ENCODE measurements at places on chromosomes 6 and 20.

DNA sequence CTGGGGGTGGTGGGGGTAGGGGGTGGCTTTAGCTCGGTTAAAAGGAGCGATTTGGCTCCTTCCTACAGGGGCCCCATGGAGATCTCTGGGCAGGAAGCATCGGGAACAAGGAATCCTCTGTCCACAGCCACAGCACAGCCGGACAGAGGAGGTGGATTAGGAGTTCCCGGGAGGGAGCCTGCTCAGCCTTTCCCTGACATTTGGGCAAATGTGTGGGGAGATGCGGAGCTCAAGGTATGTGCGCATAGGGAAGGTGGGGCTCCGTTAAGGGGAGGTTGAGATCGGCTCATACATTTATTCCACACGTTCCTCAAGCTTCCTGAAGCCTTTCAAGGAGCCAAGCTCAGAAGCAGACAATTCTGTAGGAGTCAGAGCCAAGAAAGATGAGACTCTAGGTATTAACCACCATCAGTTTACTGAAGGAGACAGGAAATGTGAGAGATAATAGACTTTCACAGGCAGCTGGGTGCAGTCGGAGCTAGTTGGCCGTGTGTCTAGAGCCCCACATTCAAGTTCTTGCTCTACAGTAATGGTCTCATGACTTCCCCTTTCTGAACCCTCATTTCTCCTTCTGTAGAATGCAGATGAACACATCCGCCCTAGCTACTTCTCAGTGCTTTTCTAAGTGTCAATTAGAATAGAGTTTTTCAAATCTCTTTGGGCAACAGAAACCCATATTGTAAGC is 40.8 kb upstream of the EPB41L1 start:
- DNase-seq: no peak

DNA sequence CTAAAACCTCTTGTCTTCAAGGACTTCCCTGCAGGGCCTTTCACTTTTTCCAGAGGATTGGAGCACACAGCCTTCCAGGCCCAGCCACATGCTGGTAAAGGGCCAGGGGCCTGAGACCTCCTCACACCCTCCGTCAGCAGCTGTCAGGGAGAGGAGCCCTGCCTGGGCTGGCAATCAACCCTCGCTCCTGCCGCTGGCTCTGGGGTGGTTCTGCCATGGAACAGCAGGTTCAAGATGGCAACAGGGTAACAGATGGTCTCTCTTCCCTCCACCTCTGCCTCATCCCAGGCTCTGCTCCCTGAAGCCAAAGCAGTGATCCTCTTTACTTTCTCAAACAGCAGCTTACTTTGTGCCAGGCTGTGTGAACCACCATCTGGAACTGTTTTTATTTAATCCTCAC is 23.8 kb downstream of the PCNA start:
- no peak for DNase-seq

DNA sequence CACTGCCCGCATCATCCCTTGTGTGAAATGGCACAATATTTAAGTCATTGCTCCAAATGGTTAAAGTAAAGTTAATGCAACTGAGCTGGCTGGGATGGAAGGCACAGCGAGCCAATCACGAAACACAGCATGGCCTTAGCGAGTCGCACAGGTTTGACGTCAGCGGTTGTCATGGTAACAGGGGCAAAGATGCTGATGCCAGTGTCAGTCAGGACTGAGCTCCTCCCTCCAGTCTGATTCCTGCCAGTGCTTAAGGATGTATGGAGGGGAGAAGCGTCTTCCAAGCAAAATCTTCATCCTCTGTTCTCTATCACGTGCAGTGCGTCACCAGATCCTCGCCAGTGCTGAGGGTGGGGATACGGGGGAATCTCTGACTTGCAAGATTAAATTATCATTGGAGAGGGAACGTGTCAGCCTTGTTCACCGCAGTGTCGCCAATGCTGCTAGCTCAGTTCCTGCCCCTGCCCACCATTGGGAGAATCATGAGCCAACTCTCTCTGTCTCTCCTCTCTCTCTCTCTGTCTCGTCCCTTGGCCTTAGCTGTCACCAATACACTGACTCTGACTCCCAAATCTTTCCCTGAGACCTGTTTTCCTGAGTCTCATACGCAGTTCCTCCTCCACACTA is 24.5 kb downstream of the TSPYL4 start:
- peak; percentile 81 for DNase-seq

DNA sequence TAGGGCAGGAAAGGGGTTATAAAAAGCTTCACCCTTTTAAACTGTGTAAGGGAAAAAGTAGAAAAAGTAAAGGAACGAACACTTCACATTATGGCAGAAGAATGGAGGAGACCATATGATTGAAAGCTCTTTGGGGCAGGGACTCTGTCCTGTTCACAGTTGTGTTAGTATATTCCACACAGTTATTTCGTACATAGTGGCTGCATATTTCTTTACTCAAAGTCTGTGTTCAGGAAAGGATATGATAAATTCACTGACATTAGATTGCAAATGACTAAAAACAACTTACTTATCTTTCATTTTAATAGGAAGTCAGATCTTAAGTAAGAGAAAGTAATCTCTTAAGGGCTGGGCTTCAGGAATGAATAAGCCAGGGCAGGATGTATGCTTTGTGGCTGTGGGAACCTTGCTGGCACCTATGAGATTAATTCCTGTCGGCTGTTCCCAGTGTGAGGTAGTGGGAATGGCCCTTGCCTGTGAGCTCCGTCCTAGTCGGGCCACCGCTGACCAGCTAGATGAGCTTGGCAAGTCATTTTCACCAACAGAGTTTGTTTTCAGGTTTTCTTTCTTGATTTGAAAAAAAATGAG is 11.2 kb downstream of the PPP1R14C start:
- no peak for DNase-seq

DNA sequence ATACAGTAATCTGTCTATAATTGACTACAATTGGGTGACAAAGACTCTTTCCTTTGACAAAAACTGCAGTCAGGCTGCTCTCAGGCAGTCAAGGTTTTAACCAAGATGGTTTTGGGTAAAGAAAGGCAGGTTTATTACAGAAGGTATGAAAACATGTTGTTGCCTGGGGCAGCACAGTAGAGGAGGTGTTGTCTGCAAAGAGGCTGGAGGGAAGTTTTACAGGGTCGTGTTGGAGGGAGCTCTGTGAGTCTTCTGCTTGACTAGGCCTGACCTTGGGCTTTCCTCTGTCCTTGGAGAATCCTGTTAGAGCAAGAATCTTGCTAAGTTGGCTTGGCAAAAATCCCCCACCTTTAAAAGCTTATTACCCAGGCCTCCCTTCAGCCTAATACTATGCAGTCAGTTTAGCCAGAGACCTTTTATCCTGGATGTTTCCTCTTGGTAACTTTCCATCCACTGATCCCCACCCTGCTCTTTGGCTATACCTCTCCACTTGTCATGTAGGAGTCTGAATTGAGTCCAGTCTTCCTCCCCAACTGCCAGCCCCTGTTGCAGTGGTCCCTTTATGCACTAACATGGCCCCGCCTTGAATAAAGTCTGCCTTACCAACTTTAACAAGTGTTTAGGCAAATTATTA is 143.0 kb upstream of the SLC22A16 start:
- no peak for DNase-seq

DNA sequence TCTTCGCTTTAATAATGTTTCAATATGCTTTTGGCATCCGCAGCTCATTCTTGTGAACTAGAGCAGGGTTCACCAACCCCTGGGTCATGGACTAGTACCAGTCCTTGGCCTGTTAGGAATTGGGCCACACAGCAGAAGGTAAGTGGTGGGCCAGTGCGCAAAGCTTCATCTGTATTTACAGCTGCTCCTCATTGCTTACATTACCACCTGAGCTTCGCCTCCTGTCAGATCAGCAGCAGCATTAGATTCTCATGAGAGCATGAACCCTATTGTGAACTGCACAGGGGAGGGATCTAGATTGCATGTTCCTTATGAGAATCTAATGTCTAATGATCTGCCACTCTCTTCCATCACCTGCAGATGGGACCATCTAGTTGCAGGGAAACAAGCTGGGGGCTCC is 75.5 kb upstream of the GGTLC1 start:
- DNase-seq: no peak

- no peak for DNase-seq
Measured at GRCh38 chr20:25288291-25289181, 40.7 kb downstream of the PYGB start.

DNA sequence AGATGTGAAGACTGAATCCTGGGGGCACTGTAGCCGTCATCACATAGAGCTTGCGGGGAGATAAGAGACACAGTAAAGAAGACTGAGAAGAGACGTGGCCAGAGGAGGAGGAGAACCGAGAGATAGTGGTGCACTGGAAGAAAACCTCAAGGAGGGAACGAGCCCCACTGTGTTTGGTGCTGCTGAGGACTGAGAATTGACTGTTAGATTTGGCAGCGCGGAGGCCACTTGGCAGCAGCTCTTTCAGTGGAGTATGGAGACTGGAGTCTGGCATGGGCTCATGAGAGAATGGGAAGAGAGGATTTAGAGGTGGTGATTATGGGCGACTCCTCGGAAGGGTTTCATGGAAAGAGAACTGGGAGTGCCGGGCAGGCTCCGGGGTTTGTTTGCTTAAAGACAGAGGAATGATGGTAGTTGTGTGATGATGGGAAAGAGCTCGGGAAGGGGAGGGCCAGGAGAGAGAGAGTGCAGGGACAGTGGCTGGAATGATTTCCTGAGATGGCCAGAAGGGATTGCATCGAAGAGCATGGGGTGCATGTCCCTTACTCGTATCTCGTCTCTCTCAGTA is 18.0 kb downstream of the CDYL start:
- DNase-seq: no peak

GRCh38 chr6:22254886-22255285 is 42.0 kb downstream of the PRL start:
- no peak for DNase-seq

GRCh38 chr6:105769197-105769596 is 316.9 kb upstream of the PRDM1 start:
- DNase-seq: no peak

DNA sequence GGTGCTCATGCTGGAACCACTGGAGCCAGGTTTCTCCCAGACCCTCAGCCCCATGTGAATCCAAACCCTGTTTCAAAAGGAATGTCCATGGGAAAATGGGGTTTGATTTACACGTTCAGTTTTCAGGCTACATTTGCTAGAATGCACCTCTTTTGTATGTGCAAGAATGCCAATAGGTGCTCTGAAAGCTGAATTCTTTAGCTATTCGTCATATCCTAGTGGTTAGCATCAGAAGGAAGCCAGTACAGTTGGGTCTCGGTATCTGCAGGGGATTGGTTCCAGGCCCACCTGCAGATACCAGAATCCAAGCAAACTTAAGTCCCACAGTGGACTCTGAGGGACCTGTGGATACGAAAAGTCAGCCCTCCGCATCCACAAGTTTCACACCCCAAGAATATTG is 93.4 kb downstream of the UST start:
- DNase-seq: no peak

- DNase-seq: no peak
Measured at GRCh38 chr20:53773792-53774401, 180.3 kb upstream of the ZNF217 start.

- DNase-seq: no peak
Measured at GRCh38 chr6:1801401-1801800, 191.7 kb downstream of the FOXC1 start.

- DNase-seq: no peak
Measured at GRCh38 chr6:119347466-119348095, 2.0 kb downstream of the MAN1A1 start.

- DNase-seq: no peak
Measured at GRCh38 chr6:166781331-166781730, 154.3 kb upstream of the RPS6KA2 start.

GRCh38 chr6:143146186-143146851 is 85.6 kb downstream of the AIG1 start:
- no peak for DNase-seq

Data from nucleus accumbens (tissue), 56 donors.